ENCODE measurements at places on chromosomes 2 and 18.

GRCh38 chr2:9775999-9776712, 67.1 kb upstream of the TAF1B start:
- no peak for DNase-seq

GRCh38 chr2:36798724-36799123, 102.2 kb downstream of the VIT start:
- DNase-seq = no peak

GRCh38 chr2:8662239-8662879, 19.5 kb upstream of the ID2 start:
- no peak for DNase-seq

DNA sequence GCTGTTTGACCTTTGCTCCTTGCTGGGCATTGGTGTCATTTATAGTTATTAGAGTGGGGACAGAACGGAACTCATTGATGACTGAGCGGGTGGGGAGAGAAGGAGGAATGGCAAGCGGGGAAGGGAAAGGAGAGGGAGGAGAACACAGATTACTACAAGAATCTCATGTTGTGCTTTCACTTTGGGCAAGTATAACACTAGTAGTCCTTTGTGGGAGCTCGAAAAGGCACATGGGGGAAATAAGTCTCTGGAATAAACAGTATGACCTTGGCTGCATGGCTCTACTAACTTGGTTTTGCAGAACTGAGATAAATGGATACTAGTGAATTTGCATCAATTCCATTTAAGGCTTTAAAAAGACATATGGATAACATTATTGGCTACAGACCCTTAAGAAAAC, 161.7 kb upstream of the NABP1 start:
- DNase-seq = no peak

DNA sequence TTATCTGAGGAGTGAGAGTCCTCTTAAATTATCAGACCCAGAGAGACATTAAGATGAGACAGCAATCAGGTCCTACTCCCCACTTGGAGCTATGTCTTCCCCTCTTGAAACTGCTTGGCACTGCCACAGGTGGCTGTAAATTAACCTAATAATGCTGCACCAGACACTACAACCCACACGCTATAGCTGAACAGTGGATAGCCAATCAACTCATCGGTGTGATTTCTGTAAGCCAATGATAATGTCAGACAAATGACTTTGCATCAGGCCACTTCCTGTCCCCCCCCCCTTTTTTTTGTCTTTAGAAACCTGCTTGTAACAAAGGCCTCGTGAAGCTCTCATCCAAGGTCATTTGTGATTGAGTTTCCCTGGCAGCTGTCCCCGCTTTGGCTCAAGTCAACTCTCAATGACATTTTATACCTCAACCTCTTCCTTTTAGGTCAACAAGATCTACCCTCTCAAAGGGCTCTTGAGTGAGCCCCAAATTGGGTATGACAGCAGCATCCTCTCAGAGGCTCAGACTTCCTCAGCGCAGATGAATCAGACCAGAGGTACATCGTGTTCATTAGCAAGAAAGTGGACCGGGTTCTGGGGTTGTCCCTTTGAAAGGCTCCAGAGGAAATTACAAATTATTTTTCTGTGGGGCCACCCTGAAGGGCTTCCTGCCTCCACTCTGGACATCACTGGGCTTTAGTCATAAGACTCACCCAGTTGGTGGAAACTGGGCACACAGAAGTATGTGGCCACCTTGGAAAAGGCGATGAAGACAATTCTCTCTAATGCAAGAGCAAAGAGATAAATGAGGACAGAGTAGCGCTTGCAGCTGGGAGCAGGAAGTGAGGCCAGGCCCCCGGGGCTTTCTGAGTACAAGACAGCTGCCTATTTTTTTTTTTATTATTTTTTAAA, 73.6 kb downstream of the COPS8 start:
- DNase-seq = no peak

DNA sequence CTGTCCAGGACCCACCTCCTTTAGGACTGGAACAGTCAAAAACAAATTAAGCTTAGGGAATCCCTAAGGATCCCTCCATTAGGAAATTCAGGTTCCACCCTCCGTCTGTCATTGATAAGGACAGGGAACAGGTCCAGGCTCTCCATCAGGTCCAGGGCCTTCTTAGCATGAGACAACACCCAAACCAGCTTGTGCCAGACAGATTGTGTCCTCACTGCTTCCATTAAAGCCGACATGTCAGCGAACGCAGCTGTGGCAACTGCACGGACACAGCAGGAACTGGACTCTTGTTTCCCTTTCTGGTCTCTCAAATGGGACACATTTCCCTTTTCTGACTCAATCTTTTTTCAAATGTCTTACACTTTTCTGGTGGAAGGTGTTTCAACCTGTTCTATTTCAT, 81.4 kb downstream of the BCL11A start:
- DNase-seq = no peak

DNA sequence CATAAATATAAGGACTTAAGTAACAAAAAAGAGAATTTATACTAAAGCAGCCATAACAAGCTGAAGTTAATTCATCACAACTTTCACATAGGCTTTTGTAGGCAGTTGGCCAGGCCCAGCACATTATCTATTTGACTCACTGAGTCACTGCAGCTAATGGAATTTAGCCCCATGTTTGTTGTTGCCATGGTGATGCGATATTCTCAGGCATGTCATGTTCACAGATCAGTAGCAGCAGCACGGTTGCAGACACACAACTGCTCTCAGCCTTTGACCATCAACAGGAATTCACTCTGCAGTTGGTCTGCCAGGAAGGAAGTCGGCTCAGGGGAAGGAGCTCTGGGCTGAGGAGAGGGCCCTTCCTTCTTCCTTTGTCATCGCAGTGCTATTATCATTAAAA, 639.8 kb downstream of the TMEM182 start:
- no peak for DNase-seq

- no peak for DNase-seq
Observed at GRCh38 chr2:241885291-241885945, 15.9 kb downstream of the RTP5 start.

DNA sequence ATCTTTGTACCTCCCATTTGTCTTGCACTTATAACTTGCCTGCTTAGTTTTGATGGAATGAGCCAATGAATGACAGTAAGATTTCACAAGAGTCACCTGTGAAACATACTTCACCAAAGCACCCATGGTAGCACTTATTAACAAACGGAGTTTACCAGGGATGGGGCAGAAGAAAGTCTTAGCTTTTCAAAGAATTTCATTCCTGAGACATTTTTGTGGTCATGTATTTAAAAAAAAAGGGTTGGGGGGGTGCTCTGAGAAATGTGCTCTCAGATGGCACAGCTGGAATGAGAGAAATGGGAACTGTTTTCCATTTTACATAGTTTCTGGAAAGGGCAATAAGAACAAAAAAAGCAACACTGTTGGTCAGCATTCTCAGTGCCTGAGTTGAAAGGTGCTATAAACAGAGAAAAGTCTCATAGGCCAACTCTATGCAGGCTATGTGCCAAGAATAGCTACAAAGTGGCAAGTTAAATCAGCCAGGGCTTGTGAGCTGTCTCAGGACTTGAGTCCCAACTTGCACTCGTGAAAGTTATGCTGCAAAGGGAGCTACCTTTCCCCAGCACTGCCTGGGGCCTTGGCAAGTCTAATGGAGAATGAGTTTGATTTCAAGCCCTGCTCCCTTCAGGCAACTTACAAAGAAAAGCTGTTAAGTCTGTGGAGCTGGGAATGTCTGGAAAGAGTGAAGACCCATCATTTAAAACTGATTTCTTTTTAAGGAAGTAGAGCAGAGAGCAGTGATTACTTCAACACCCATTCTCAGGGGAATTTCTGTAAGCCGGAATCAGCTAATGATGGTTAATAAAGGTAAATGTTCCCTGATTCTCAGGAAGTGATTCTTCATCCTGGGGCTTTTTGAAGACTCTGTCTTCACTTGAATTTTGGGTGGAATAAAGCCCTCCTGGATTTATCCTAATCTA, 170.6 kb downstream of the SLC8A1 start:
- no peak for DNase-seq

DNA sequence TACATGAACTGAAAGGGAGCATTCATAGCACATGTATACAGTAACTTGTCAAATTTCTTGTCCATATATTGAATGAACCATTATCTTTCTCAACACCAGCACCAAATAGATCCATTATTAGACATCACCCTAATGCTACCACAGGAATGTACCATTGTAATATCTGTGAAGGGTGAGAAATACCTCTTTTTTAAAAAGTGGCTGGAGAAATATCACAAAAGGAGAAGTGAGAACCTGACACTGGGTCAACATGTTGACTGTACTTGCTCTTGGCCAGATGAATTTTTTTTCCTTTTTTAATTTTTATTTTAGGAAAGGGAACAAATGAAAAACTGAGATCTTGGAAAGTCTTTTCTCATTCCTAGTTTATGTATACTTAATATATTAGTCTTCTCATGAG, 63.5 kb downstream of the CAVIN2 start:
- no peak for DNase-seq

GRCh38 chr2:26770986-26771586, 7.0 kb downstream of the SLC35F6 start:
- DNase-seq = peak; percentile 63

DNA sequence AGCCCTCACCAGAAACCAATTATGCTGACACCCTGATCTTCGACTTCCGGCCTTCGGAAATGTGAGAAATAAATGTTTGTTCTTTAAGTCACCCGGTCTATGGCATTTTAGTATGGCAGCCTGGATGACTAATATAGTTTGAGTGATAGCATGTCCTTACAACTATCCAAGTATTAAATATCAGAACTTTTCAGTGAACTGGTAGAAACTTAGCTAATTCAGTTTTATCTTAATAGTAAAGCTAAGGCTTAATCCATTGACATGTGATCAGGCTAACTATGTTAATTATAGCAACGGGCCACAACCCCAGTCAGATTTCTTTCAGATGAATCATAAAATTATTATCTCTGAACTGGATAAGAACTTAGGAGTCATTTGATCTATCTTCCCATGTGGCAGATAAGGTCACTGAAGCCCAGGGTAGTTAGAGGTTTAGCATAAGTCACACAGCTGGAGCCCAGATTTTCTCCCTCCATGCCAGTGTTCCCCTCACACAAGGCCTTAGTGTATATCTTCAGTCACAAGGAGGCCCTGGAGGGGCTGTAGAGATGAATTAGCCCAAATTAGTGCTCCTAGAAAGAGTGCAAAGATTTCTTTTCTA, 40.7 kb upstream of the UPP2 start:
- DNase-seq = no peak

- no peak for DNase-seq
Observed at GRCh38 chr2:178306352-178307073, 112.2 kb downstream of the OSBPL6 start.

DNA sequence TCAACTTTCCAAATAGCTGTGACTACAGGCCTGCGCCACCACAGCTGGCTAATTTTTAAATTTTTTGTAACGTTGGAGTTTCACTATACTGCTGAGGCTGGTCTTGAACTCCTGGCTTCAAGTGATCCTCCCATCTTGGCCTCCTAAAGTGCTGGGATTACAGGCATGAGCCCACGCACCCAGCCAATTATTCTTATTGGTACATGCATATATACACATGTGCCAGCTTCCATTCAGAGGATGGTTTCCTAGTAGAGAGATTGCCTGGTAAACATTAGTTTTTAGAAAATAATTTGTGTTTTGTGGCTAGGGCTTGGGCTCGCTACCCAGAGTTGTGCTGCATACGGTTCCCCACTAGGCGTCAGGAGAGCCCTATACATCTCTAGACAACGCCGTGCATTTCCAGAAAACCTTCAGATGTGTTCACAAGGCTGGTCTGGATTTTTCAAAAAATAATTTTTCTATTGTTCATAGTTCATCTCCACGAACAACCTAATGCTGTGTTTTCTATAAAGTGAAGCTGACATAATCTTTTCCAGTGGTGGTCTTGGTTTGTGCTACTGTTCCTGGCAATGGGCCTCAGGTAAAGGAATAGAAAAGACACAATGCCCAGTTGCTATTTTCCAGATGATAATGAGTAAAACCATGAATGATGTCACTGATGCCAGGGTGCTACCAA, 14.6 kb upstream of the AFG3L2 start:
- no peak for DNase-seq

DNA sequence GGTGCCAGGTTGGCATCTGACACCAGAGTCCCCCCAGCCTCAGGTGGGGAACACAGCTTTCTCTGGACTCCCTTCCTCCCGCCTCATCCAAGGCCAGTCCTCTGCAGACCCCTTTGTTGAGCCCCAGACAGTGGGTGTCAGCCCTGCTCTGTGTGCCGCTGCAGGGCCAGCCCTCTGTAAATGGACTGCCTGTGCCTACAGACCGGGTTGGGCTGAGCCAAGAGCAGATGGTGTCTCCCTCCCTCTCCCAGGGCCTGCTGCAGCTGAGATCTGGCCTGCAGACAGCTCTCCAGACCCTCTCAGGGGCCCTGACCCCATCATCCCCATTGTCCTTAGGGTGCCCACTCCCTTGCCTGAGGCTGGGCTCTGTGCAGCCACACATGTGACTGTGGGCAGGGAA, 160.8 kb downstream of the KLHL29 start:
- DNase-seq = no peak

GRCh38 chr2:522776-523175, 154.4 kb downstream of the TMEM18 start:
- DNase-seq = no peak

- no peak for DNase-seq
Observed at GRCh38 chr18:37481072-37481471, 84.5 kb downstream of the CELF4 start.

DNA sequence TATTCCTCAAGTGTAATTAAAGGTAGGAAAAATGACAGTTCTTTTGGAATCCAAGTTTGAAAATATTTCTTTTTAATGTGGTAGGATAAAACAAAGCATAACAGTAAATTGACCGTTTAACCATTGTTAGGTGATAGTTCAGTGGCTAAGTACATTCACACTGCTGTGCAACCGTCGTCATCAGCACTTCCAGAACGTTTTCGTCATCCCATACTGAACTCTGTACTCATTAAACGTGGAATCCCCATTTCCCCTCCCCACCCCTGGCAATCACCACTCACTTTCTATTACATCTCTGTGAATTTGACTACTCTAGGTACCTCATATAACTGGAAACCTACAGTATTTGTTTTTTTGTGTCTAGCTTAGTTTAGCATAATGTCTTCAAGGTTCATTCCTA, 32.9 kb upstream of the FZD5 start:
- DNase-seq = no peak

DNA sequence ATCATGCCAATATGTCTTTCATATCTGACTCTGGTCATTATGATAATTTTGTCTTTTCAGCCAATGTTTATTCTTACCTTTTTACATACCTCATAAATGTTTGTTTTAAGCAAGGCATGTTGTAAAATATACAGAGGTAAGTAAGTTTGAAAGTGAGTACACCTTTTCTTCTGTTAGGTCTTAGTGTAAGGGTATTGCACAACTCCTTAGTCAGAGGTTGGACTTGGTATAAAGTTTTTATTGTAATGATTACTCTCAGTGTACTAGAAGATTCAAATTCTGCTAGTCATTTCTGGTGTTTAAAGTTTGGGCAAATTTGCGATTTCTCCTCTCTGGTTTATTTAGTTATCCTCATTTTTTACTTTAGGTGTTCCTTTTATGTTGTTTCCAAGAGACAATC, 564.3 kb upstream of the FSIP2 start:
- DNase-seq = no peak

GRCh38 chr2:128781166-128781565, 462.5 kb upstream of the HS6ST1 start:
- no peak for DNase-seq

Data from thoracic aorta (tissue), 2 donors.